ENCODE measurements at places on chromosomes 13 and 19.

- DNase-seq, result no peak
Observed at GRCh38 chr13:81498969-81499368, 1158.0 kb upstream of the SPRY2 start.

- DNase-seq, result no peak
Observed at GRCh38 chr13:46595136-46595884, 42.3 kb downstream of the LRCH1 start.

- no peak for DNase-seq
Observed at GRCh38 chr19:51714848-51715247, 8.9 kb downstream of the HAS1 start.

DNA sequence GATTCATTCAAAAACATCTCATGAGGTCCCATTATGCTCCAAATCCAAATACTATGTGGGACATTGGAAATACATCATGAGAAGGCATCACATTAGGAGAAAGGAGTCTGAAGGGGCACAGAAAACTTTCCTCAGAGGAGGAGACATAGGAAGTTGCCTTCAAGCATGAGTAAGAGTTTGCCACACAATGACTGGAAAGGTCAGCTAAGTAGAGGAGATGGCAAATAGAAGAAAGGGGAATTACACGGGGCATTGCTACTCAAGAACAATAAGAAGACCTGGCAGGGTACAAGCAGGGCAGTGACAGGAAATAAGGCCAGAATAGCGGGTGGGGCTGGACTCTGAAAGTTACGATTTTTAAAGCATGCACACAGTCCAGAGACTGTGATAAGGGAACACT is 231.6 kb downstream of the SPRY2 start:
- DNase-seq, result no peak

DNA sequence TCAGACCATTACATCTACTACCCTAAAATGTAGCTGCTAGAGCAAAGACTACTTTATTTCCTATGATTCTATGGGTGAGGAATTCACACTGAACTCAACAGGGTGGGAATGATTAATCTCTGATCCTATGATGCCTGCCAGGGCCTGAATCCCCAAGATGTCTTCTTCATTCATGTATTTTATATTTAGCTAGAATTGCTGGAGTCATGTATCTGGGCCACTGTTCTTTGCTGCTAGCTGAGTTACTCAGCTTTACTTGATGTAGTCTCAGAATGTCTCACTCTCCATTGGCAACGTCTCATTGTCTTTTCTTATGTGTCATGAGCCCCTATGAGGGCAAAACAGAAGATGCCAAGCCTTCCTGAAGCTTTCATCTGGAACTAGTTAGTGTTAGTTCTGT is 21.1 kb downstream of the ZNF582 start:
- no peak for DNase-seq

DNA sequence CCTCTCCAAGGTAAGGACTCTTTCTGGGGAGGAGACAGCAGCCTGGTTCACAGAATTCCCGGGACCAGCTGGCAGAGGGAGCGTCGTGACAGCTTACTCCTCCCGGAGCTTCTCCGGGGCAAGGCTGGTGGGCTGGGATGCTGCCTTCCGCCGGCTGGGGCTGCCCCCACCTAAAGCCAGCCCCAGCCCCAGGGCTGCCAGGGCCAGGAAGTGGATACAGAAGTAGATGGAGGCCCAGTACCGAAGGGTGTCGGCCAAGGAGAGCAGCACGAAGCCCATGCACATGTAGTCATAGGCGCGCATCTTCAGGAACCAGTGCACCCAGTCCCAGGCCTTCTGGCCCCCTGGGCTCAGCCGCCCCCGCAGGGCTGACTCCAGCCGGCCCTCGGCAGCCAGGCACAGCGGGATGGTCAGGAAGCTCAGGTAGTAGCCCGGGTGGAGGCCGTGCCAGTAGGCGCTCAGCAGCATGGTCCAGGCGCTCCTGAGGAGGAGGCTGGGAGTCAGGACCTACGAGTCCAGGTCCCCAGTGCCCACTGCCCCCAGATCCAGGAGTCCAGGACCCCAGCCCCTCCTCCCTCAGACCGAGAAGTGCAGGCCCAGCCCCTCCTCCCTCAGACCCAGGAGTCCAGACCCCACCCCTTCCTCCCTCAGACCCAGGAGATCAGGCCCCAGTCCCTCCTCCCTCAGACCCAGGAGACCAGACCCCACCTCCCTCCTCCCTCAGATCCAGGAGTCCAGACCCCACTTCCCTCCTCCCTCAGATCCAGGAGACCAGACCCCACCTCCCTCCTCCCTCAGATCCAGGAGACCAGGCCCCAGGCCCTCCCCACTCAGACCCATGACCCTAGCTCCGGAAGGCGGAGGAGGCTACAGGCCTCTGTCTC is 1.2 kb upstream of the TMC4 start:
- no peak for DNase-seq

GRCh38 chr13:110677731-110678545 is 28.0 kb downstream of the CARS2 start:
- no peak for DNase-seq

DNA sequence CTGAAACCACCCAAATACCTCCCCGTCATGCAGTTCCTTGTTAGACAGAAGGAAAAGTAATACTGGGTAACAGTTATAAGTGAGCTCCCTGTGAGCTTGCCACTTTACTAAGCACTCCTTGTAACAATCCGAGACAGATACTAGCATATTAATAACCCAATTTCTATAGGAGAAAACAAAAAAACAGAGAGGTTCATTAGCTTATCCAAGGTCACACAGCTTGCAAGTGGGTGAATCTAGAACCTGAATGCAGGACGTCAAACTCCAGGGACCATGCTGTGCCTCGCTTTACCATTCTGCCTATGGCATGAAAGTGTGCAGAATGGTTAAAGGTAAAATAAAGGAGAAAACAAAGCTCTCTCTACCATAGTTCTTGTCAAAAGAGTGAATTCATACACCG is 15.4 kb downstream of the SIGLEC5 start:
- no peak for DNase-seq

GRCh38 chr13:50309882-50310594 is 294.8 kb downstream of the KCNRG start:
- DNase-seq, result no peak

- DNase-seq, result no peak
Observed at GRCh38 chr19:28487999-28488398, 725.0 kb downstream of the UQCRFS1 start.

DNA sequence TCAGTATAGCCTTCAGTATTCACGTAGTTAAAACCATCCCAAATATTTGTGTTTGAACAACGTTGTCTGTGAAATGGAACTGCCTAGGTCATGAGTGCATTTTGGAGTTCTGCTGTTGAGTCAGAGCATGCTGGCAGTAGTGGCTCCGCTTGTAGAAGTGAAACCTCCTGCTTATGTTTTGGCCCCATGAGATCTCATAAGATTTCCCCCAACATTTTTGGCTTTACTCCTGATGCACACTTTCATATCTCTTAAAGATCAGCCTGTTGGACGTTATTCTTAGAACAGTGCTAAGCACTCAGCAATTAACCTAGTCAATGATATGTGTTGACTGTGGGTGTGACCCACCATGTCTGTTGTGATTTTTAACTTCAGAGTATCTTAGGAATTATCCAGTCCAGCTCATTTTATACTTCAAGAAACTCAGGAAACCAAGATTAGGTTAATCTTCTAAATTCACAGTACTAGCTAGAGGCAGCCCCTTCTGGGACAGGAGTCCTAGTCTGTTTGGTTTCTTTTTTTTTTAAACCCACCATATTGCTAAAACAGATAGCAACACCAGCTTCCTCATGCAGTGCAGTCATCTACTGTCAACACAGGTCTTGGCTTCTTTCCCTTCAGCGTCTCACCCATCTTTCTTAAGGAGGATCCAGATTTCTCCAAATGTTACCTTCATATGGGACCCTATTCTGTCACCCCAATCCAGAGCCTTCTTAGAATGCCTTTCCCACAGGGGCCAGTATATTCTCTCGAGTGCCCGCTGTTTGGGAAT is 26.2 kb downstream of the RAP2A start:
- peak; percentile 30 for DNase-seq

DNA sequence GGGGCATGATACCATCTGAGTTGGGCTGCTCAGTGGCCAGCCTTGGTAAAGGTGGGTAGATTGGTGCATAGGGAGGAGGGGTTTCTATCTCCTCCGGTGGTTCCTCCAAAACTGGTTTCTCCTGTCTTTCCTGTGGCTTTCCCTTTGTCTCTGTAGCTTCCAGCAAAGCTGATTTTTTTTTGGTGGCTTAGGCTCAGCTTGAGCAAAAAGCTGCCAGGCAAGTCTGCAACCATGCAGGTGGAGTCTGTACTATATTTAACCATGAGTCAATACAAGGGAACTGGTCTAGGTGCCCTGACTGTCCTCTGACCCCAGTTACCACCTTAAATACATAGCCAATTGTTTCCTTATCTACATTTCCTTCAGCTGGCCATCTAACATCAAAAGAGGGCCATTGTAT is 64.0 kb upstream of the ZNF681 start:
- DNase-seq, result no peak

- peak; percentile 18 for DNase-seq
Observed at GRCh38 chr13:52405767-52406494, at the start of gene THSD1. THSD1 (minus strand) TSS chr13:52406172; CDS start chr13:52402600, 3,572 bp downstream.

DNA sequence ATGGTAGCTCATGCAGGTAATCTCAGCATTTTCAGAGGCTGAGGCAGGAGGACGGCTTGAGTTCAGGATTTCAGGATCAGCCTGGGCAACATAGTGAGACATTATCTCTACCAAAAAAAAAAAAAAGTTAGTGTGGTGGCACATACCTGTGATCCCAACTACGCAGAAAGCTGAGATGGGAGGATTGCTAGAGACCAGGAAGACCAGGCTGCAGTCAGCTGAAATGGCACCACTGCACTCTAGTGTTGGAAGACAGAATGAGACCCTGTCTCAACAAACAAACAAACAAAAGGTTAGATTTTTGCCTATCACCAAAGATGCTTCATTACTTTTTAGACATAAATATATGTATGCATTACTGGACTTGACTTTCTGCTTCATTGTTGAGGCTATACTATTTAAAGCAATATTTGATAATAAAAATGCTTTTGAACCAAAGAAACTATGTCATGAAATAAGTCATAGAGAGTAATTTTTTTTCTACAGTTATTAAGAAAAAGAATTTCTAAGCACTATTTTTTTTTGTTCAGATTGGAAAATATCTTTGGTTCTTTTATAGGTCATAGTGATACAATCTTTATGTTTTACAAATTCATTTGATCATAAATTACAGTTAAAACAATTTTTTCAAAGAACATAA is 1180.1 kb upstream of the ATXN8OS start:
- peak; percentile 4 for DNase-seq

DNA sequence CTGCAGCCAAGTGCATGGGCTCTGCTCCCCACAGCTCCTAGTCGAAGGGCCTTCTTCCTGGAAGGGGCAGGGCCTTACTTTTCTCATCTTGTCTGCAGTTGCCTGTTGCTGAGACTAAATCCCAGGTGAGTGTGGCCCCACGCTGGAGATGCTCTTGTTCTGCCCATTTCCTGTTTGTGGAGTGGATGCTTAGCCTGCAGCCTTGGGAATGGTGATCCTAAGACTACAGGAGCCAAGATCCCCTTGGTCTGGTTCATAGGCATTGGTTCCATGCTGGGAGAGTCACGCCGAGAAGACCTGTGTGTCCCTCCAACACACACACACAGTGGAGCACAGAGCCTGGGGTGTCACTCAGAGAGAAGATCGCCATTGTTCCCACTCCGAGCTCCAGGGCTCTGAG is 23.5 kb downstream of the CFAP97D2 start:
- DNase-seq, result no peak

DNA sequence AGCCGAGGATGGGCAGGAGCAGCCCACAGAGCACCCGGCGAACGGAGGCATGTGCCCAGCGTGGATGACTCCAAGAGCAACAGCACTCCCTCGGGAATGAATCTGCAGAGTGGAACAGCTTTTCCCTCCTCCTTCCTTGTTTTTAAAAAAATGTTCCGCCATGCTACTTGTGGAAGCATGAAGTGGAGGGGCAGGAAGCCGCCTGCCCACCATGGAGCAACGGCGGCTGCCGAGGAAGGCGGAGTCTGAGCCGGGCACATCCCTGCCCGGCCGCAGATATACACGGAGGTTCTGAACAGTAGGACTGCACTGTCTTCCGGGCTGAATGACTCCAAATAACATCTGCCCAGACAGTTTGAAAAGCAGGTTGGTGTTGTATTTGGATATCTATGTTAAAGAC is 65.2 kb downstream of the SOX1 start:
- DNase-seq, result no peak

DNA sequence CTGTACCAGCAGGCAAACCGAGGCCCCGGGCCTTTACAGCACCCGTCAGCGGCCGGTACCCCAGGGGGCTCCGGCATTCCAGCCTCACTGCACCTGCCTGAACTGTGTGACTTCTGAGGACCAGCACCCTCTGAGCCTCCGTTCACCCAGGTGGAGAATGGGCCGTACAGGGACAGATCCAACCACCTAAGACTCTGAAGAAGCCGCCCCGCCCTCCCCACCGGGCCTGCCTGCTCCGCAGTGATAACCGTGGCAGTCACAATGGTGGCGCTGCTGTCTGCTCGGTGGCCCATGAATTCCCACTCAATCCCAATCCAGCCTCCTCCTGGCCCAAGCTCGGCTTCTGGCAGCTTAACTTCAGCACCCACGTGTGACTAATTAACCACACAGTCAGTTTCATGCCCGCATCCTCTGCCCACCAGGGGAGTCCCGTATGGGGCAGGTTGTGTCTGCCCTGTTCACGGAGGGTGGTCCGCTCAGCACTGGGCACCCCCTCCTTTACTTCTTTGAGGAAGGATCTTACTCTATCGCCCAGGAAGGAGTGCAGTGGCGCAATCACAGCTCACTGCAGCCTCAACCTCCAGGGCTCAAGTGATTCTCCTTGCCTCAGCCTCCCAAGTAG is 3.4 kb downstream of the TCF3 start:
- DNase-seq, result no peak

DNA sequence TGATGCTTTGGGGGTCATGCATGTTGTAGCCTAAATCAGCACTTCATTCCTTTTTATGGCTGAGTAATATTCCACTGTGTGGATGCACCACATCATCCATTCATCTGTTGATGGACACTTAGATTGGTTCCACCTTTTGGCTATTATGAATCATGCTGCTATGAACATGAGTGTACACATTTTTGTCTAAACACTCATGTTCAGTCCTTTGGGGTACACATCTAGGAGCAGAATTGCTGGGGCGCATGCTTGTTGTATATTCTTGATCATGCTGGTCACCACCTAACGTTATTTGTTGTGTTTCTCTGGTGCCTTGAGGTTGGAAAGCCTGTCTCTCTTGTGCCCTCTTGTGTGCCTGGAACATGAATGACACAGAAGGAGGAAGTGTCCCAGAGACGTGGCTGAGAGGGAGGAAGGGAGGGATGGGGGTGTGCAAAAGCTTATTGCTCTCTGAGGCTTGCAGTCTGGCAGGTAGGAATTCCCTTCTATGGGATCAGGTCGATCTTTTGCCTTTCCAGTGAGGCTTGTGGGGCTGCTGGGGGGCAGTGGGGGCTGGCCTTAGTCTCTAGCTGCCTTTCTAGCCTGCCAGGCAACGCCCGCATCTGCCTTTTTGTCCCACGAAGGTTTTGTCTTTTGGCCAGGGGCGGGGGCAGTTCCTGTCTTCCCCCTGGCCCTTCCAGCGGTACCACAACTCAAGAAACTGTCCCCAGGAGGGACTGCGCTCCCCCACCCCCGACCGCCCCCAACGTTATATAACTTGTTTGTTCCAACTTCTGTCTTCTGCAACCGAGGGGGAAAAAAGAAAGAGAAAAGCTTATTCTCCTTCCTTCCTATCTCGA is 7.6 kb downstream of the KLHL26 start:
- DNase-seq, result no peak

- no peak for DNase-seq
Observed at GRCh38 chr13:71242201-71242600, 624.8 kb downstream of the DACH1 start.
